NCI-H1930 (cell line): ENCODE measurements at places on chromosomes 12 and 14.
A peak's percentile ranks its signal among the peaks of the same experiment; 100 is the strongest.

DNA sequence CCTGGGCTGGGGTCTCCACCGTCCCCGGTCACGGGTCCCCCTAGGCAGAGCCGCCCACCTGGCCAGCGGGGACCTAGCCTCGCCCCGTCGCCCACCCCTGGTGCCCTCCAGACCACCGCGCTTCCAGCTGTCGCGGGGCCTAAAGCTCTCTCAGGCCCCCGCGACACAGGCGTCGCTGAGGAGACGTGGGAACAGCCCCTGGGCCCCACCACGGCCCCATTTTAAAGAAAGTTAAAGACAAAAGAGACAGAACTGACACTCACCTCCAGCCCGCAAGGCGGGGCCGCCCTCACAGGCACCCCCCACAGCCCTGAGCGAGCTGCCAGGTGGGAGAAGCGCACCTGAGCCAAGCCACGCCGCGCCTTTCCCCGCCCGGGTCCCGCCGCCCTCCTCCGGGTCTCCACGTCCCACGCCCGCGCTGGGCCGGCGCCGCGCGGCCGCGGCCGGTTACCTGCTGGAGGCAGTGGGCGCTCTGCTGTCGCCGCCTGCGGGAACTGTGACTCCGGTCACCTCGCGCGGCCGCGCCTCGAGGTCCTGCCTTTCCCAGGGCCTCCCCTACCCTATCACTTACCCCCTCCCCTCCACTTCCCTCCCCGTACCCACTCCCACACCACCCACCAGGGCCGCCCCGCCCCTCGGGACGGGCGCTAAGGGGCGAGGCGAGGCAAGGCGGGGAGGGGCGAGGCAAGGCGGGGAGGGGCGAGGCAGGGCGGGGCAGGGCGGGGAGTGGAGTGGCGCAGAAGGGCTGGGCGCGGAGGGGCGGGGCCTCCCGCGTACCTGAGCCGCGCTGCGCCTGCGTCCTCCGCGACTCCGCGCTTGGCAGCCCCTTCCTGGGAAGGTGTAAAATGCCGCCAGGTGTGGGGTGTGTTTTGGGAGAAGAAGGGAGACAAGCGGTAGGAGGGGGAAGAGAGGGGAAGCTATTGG, 31.2 kb downstream of the TC2N start:
- DNase-seq: peak; percentile 51

DNA sequence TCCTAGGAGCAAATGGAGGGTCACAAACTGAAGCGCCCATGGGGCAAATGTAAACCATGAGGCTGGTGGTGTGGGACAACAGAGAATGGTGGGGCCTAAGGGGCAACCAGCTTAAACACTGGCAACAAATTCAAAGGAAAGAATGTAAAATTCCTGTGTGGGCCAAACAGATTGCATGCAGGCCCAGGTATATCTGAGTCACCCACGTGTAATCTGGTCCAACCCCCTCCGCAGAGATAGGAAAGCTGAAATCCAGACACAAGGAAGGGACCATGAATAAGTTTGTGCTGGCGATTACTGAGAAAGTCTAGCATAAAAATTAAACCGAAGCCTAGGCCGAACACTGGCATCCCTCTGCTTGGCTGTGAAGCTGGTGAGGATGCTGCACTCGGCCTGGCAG, 71.6 kb downstream of the ITPK1 start:
- no peak for DNase-seq

- DNase-seq: no peak
These were observed 20.0 kb downstream of the ZFP36L1 start for GRCh38 chr14:68772761-68773381.

DNA sequence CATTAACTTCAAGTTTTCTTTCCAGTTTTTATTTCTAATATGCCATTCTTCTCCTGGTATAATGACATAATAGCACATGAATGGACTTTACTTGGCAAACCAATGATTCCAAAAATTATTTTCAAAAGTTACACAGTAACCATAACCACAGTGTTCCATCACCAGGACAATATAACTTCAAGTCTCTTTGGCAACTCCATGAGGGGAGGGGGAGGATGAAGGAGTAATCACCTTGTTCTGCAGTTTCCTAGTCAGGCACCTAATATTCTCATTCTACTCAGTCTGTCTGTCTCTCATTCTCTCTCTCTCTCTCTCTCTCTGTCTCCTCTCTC, 66.6 kb downstream of the BTG1 start:
- no peak for DNase-seq

- no peak for DNase-seq
These were observed 18.0 kb upstream of the BEGAIN start for GRCh38 chr14:100605230-100605629.

GRCh38 chr12:95962222-95962621, 19.1 kb downstream of the AMDHD1 start:
- no peak for DNase-seq

GRCh38 chr14:99425272-99425681, 55.4 kb downstream of the SETD3 start:
- DNase-seq: no peak

- DNase-seq: no peak
These were observed 25.0 kb downstream of the GALNT8 start for GRCh38 chr12:4745249-4745648.

GRCh38 chr12:127162902-127163301, 1104.1 kb upstream of the TMEM132C start:
- no peak for DNase-seq

GRCh38 chr12:25744313-25744712, 191.2 kb upstream of the LMNTD1 start:
- DNase-seq: no peak

GRCh38 chr12:26798023-26798422, 35.0 kb downstream of the ITPR2 start:
- DNase-seq: no peak

DNA sequence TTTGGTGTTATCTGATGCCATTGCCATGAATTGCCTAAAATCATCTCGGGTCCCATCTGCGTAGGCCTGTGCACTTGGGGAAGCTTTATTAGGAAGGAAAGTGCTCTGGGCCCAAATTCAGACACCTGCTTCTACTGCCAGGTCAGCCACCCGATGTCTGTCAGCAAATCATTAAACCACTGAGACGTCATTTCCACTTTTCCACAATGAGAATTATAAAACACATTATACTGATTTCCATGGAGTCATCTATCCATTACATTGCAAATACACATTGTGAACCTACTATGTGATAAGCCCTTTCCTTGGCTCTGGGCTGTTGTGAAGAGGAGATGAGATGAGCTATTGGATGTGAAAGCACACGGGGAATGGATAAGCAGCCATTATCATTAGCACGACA, 1022.9 kb downstream of the BCL11B start:
- DNase-seq: no peak

- DNase-seq: no peak
These were observed 29.3 kb downstream of the AMN start for GRCh38 chr14:102951799-102952198.

DNA sequence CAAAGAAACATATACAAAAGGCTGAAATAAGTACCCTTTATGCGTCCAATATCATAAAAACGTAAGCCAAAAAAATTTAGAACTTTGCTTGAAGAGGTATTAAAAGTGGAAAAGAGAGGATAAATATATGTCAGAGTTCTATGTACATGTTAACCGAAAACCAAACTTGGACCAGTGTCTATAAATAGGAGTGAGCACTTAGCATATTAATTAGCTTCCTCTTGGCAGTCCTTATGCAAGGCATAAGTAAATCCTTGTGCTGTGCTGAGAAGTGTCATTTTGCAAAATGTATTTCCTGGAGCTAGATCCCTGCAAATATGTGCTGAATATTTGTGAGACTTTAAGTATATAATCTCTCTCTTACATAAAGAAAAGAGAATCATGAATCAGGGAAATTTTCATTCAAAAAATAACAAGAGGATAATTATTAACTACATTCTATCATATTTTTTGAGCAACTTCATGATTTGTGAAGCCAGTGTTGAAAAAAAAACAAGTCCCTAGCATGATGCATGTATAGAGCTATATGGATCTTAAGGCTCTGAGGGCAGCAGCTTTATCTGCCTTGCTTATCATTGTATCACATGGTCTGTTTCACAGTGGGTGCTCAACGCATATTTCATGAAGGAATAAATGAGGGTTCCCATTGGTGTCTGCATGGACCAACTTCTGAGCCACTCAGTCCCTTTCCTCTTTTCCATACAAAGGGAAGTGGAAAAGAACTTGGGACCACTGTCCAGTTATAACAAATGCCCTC, 326.1 kb downstream of the PDZRN4 start:
- DNase-seq: no peak

- DNase-seq: no peak
These were observed 594.5 kb downstream of the NRXN3 start for GRCh38 chr14:78764645-78765044.

- no peak for DNase-seq
These were observed 185.8 kb downstream of the ALG10B start for GRCh38 chr12:38502415-38502814.

- DNase-seq: no peak
These were observed 119.0 kb upstream of the RASSF8 start for GRCh38 chr12:25839470-25839869.

DNA sequence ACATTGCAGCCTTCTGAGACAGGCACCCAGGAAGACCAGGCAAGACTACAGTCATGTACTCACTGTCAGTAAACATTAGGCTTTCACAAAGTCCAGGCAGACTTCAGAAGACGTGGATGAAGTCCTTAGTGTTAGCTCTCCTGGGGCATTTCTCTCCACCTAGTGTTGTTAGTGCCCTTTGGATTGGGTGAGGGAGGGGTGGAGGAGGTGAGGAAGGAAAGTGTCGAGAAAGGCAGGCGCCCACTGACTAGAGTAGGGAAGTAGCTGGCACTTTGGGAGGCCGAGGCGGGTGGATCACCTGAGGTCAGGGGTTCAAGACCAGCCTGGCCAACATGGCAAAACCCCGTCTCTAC, 20.2 kb downstream of the TMEM229B start:
- DNase-seq: no peak

- DNase-seq: no peak
These were observed 111.0 kb downstream of the BBS10 start for GRCh38 chr12:76237086-76237701.

- no peak for DNase-seq
These were observed 581.7 kb downstream of the DIO2 start for GRCh38 chr14:79629411-79630287.

- no peak for DNase-seq
These were observed 69.5 kb downstream of the LRIG3 start for GRCh38 chr12:58850826-58851225.

- no peak for DNase-seq
These were observed 447.5 kb upstream of the DCN start for GRCh38 chr12:91630083-91630482.
